Stimulated activated CD8-positive, alpha-beta memory T cell treated with anti-CD3 and anti-CD28 coated beads, Interleukin-2, amount 100 ng/mL, for 48 hours (primary cell): ENCODE measurements at places on chromosomes 3 and 15.

DNA sequence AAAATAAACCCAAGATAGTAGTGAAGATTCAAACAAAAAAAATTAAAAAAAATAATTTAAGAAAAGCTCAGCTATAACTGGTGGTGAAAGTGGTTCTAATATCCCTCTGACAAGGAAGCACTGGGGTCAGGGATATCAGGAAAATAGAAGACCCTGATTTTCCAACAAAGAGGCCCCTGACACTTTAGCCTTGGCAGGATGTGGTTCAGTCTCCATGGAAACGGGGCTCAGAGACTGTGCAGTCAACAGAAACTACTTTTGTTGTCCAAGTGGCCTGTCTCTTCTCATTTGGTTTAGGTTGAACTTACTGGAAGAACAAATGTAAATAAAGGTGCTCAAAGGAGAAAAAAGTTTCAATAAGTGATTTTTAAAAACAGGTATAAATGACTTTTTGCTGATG lies 27.2 kb downstream of the INTS14 start:
- DNase-seq: peak; percentile 14

- no peak for DNase-seq
Observed at GRCh38 chr3:112779011-112779410, 67.7 kb downstream of the CD200R1L start.

DNA sequence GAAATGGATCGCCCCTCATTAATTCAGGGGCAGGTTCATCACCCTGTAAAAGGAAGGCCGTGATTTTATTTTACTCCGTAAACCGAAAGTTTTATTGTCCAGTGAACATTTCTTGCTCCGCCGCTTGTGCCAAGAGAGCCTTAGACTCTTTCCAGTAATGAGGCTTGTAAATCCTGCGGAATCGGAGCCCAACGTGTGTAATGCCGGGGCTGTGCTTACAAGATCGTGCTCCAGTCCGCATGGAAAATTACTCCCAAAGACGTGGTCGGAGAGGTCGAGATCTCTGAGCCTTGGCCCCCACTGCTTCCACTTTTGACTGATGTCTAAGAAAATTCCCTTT lies 649 bp upstream of the PLOD2 start:
- no peak for DNase-seq

DNA sequence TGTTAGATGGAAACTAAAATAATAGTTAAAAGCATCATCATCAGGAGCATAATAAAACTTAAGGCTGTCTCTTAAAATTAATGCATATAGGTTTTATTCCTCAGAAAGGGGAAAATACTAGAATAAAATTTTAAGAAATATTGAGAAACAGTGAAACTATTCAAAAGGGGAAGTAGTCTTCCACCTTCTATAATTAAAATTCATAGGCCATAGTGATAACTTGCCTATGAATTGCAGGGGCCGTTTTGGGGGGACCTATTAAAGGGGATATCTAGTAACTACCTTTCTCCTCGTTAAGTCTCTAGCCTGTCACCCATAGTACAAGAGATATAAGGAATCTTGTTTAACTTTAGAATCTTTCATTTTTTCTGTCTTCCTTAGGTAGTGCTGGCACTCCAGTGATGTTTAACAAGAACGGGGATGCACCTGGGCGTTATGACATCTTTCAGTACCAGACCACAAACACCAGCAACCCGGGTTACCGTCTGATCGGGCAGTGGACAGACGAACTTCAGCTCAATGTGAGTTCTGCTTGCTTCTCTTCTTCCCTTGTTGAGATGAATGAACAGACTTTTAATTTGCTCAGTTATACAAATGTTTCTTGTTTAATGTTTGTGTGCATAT lies 600.4 kb downstream of the GRM7 start:
- DNase-seq: no peak

DNA sequence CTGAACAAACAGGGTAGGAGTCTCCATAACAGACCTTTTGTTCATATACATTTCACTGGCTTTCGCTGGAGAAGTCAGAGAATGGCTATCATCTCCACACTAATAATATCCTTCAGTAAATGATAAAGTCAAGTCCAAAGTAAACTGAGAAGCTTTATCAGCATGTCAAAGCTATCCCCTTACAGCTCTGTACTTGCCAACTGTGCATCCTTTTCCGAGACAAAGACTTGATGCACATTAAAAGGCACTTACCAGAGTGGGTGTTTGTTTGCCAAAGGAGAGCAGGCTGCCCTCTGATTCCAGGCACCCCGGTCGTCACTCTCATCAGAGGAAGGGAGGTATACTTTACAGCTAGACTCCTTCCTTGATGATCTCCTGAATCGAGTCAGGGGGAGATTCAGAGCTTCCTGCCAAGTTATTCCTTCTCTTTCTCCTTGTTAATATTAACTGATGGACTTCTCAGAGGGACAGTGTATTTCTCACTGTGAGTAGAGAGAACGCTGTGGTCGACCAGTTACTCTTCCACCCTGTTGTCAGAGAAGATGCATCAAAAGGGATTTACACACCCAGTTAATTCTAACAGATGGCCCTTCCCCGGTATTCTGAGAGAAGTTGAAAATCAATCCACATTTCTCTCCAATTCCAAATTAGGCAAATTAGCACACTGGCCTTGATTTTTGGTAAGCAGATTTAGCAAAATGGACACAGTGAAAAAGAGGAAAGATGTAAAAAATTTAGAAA lies 504.7 kb upstream of the NR2F2 start:
- no peak for DNase-seq

DNA sequence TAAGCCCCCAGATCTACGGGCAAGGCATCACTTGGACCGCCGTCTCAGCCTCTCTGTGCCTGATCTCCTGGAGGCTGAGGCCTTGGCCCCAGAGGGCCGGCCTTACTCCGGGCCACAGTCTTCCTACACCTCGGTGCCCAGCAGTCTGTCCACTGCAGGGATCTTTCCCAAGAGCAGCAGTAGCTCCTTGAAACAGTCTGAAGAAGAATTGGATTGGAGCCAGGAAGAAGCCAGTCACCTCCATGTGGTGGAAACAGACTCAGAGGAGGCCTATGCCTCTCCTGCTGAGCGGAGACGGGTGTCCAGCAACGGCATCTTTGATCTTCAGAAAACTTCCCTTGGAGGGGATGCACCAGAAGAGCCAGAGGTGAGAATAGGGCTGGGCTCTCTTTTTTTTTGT lies 67.0 kb downstream of the MCTP2 start:
- no peak for DNase-seq

- DNase-seq: no peak
Observed at GRCh38 chr3:42353631-42354030, 56.8 kb downstream of the LYZL4 start.

- DNase-seq: no peak
Observed at GRCh38 chr3:12372741-12373280, 83.9 kb downstream of the PPARG start.

DNA sequence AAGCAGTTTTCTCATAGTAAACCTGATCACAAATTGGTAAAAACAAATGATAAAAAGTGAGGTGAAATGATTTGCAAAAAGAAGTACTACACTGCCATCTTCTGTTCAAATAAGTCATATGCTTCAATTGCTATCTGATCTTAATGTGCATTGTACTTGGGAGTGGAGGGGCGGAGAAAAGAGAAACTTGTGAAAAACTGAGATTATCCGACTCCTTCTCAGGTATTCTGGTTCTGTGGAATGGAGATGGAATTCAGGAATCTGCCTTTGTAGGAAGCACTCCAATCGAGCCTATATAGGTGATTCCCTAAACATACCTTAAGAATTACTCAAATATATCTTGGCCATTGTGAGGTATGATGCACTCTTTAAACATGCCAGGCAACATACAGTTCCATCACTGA lies 180.6 kb downstream of the CHL1 start:
- no peak for DNase-seq

DNA sequence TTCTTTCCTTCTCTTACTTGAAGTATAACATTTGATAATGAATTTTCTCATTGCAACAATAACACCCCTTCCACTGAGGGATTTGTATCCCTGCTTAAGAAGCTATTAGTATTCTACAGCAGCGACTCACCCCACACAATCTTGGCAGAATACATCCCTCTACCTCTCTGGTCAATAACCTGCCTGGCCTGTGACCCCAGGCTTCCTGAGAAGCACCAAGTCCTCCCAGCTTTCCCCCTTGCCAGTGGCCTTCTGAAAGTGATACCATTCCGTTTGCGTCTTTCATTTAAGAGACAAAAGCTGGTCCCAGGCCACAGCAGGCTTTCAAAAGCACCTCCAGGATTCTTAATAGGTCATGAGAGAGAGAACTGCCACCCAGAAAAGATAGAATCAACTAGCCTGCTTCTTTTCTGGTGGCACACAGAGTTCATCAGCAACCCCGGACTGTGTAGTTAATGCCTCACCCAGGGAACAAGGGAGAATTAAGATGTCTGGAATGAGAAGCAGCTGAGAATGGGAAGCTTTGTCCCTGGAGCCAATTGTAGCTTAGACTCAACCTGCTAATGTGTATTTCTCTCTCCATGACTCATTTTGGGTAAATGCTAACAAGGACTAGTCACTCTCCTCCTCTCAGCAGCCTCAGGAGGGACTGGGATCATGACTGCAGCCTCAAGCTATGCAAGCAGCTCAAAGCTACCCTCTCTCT lies 101.0 kb upstream of the CPNE4 start:
- DNase-seq: no peak

GRCh38 chr3:10289787-10290355 lies 2.9 kb downstream of the GHRL start:
- no peak for DNase-seq

DNA sequence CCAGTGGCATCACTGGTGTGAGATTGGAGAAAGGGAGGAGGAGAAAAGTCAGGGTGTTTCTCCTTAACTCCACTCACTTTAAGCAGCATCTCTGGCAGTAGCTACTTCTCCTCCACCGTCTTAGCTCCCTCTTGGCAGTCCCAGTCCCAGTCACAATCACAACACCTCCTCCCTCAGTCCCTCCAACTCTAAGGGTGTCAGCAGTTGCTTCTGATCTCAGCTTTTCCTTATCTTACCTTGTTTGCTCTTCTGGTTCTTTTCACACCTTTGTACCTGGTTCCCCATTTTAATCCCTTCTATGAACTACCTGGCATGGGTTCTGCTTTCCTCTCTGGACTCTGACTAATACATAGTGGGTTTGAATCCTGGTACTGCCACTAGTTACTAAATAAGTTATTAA lies 188.3 kb upstream of the CTDSPL start:
- DNase-seq: no peak

DNA sequence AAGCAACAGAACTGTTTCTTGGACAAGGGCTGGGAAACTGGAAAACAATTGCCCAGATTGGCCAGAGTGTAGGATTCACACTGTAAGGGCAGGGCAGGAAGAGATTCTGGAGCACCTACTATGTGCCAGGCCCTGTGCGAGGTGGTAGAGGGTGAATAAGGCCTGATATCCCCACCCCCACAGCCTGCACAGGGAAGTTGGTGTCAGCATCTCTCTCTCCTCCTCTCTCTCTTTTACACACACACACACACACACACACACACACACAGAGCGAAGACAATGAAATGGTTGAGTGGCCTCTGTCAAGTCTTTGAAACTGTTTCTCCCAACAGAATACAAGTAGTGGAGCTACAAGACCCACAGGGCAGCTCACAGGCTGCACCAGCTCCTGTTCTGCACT lies 47.1 kb upstream of the SLCO2A1 start:
- DNase-seq: no peak

- no peak for DNase-seq
Observed at GRCh38 chr3:2391896-2392295, 293.2 kb downstream of the CNTN4 start.

DNA sequence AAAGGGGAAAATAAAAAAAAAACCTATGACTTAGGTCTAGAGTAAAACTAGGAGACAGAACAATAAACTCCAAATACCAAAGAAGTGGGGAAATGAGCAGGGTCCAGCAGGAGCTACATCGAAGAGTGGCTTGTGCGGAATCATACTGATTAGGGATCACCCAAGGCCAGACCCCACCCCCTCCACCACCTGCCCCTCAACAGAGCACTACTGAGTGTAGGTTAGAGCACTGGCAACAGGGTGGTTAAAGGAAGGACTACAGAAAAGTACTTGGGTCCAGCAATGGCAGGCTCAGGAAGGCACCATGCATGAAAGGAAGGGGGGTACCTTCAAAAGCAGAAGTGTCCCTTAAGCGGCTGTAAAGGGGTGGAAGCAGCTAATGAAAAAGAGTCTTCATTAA lies 96.2 kb downstream of the UBE3A start:
- no peak for DNase-seq

DNA sequence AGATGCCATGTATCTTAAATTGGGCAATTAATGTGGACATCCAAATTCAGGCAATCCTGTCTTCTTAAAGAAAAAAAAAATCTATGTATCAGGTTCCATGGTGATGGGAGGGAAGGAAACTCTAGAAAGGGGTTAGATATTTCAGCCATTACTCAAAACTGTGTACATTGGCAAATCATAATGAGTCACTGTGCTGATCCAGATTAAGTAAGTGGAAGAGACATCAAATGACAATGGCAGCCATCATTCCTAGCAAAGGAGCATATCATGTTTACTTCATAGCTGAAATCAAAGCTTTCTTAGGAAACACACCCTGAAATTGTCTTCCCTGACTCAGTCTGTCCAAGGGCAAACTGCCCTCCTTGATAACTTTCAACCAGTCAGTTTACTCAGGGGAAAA lies 713.3 kb upstream of the GBE1 start:
- no peak for DNase-seq

DNA sequence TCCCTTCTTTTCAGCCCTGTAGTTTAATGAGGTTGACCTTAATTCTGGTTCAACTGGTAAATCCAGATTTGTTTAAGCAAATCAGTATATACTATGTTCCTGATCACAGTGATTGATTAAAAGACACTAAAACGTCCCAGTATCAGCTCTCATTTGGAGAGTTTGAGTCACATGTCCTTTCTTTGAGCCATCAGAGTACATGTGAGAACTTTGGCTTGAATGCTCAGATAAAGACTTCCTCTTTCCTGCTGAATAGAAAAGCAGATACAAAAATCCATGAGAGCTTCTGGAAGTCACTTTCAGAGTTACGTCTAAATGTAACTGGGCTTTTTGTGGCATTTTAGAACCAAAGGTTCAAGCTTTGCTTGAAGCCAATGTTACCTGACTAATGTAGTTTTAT lies 341.8 kb upstream of the SATB1 start:
- no peak for DNase-seq

DNA sequence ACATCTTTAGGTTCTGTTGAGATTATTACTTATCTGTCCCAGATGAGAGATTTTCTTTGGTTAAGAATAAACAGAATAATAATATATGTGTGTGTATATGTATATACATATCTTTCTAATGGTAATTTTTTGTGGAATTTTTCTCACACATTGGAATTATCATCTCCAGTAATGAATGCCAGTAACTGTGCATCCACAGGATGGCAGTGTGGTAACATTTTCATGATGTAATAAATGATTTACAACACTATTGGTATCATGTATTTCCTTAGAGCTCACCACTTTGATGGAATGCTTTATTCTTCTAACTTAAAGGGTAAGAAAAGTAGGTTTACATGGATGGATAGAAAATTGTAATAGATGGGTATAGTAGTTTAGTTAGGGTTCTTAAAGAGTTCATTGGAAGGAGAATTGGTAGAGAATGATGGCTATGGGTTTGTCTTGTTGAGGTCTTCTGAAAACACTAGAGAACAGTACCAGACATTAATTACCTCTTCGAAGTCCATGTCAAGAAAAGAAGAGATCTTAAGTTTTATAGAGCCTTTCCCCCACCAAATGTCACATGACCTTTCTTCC lies 78.1 kb downstream of the STT3B start:
- DNase-seq: no peak

- DNase-seq: no peak
Observed at GRCh38 chr3:21542656-21543379, 208.2 kb downstream of the ZNF385D start.
